ENCODE measurements at places on chromosomes 3 and 15.

DNA sequence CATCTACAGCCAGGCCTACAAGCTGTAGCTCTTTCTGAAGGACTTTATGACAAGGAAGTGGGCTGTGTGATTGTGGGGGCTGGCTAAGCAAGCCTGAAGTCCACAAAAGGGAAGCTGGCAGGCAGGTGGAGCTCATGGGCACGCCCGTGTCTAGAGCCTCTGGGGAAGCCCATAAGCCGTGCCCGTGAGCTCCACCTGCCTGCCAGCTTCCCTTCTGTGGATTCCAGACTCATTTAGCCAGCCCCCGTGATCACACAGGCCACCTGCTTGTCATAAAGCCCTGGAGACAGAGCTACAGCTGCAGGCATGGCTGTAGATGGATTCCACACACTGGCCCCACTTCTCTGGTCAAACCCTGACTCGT, 15.2 kb downstream of the EFCC1 start:
- peak; percentile 18 for DNase-seq

DNA sequence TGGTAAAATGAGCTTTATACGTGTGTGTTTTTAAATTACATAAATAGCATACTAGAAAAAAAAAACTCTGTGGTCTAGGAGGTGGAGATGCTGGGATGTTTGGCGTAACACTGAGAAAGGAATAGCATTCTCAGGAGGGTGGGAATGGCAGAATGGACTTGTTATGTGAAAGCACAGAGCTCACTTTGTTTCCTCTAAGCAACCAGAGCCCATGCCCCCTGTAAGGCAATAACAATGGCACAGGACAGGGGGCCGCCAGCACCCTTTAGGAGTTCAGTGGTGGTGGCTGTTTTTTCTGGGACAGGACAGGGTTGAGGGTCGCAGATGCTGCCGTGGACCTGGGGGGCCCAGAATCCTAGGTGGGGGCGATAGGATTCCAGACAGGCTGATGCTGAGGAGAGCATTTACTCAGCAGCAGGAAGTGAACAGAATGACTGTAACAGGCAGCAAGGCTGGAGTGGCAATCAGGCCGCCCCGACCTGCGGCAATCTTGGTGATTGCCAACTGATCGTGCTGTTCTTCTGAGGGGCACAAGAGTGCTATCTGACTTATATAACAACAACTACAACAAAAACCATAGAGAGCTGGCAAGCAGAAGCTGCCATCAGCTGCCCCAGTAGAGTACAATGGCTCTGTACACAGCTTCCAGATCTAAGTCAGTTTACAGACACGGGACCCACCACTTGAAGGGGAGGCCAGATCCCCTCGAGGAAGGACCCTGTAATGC, 160.4 kb downstream of the UACA start:
- DNase-seq = no peak

DNA sequence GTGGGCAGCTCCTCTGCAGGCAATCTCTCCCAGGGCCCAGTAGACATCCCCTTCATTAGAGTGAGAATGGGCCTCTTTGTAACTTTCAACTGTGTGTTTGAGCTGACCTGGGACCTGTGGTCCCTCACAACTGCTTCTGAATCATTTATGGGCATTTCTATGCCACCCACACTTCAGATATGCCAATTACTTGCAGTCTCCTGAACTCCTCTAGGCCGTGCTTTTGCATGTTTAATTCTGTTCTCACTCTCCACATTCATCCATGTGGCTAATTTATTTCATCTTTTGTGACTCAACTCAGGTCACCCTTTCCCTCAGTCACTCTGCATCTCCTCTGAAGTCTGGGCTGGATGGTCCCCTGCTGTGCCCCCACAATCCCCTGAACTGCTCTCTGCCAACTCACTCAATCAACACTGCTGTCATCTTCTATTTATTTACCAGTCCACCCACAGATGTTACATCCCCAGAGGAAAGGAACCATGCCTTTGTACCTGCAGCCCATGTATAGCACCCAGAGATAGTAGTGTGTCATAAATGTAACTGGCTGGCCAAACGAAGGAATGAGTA, 364.7 kb downstream of the EPHB1 start:
- no peak for DNase-seq

DNA sequence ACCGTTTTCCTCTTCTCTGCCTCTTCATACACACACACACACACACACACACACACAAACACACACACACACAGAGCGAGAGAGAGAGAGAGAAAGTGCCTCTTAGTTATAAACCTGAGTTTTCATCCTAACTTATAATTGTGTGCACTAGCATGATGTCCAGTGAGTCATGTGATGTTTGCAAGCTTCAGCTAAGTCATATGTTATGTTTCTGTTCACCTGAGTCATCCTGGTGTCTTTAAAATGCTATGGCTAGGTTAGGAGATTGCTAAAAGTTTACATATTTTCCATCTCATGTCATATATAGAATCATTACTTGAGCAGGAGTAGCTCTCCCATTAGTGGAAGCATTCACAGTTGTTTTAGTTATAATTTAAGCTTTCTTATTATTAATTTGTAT, 155.8 kb downstream of the EPHA6 start:
- DNase-seq = no peak

- peak; percentile 33 for DNase-seq
Observed at GRCh38 chr3:49017971-49018706, at the start of gene DALRD3. DALRD3 (minus strand) TSS chr3:49018580; CDS start chr3:49018564, 16 bp downstream.

- DNase-seq = no peak
Observed at GRCh38 chr3:71428841-71429596, 154.5 kb downstream of the FOXP1 start.

DNA sequence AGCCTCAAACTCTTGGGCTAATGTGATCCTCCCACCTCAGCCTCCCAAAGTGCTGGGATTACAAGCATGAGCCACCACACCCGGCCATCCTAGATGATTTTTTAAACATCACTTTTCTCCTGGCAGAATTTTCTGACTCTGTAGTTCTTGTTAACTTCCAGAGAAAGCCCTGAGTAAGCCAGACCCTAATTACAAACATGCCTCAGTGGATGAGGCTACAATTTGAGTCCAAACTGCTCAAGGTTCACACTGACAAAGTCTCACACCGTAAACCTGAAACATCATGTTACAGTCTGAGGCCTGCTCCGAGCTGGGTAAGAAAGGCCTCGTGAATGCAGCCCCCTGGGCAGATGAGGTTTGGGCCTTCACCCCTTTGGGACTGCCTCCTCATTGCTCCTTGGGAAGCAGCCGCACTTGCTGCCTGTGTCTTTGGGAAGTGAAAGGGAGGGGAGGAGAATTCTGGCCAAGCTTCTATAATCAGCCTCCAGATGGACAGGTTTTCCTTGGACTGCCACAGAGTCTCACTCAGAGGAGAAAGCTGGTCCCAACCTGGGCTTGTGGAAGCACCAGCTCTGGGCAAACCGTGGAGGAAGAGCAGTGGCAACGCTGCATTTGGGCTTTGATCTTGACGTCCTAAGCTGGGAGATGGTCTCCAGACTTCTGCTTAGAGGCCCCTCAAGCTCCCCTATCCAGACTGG, 46.0 kb downstream of the CA12 start:
- no peak for DNase-seq

- DNase-seq = no peak
Observed at GRCh38 chr3:136734382-136735070, 17.7 kb downstream of the STAG1 start.

DNA sequence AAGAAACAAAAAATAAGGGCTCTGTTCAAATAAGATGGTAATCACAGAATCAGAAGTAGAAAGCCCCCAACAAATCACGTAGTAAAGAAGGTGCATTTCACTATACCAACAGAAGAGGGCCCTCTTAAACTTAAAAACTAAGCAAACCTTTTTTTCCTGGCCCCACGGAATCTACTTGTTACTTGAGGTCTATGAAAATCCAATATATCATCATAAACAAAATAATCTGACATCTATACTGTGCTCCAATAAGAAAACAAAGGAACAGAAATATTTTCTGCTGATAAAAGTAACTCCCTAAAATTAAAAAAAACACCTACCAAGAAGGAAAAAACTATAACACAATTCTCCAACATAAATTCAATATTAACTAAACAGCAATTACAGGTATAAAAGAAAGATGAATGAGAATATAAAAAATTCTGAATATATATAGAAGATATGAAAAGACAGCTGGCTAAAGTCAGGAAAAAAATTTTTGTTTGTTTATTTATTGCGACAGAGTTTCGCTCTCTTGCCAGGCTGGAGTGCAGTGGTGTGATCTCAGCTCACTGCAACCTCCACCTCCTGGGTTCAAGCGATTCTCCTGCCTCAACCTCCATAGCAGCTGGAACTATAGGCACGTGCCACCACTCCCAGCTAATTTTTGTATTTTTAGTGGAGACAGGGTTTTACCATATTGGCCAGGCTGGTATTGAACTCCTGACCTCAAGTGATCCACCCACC, 81.8 kb downstream of the CLASP2 start:
- no peak for DNase-seq

DNA sequence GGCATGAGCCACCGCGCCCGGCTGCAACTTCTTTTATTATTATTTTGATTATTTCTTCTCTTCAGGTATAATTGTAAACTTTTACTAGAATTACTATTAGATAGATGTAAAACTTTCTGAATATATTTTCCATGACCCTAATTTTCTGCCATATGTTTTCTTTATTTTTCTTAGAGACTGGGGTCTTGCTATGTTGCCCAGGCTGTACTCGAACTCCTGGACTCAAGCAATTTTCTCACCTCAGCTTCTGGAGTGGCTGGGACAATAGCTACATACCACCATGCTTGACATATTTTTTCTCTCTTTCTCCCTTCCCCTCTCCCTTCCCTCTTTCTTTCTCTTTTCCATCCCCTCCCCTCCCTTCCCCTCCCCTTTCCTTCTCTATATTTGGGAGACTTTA, 29.6 kb upstream of the CHST2 start:
- DNase-seq = no peak

GRCh38 chr3:155581579-155581978, 163.3 kb downstream of the PLCH1 start:
- DNase-seq = no peak

DNA sequence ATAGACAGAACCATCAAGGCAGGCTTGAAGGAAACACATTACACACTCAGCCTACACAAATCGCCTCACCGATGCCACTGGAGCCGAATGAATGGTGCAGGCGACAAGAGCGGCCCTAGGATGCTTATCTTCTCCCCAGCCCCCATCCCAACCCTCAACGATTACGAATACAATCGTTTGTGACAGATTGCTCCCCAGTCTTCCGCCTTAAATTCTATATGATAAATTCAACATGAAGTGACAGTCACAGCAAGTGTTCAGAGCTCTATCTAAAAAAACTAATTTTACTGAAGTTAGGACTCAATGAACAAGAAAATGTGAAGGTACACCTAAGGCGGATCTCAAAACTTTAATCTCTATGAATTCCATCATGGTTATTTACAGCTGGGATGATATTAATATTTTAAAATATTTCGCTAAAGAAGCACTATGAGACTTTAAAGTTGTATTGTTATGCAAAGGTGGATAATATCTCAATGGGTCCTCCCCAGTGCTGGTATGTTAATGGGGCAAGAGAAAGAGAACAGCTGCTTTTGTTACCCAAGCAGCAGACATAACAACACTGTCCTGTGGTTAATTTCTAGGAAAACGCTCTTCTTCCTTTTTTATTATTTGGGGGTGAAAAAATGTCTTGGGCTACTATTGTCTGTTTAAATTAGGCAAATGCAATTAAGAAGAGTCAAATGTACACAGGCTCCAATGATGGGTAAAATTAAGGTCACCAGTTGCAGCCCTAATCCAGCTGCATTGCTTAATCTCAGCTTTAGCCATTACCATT, 147.6 kb upstream of the NR2F2 start:
- no peak for DNase-seq

- no peak for DNase-seq
Observed at GRCh38 chr15:71810256-71811035, at the start of gene NR2E3. NR2E3 (plus strand) TSS chr15:71810554; CDS start chr15:71810744, 190 bp downstream.

DNA sequence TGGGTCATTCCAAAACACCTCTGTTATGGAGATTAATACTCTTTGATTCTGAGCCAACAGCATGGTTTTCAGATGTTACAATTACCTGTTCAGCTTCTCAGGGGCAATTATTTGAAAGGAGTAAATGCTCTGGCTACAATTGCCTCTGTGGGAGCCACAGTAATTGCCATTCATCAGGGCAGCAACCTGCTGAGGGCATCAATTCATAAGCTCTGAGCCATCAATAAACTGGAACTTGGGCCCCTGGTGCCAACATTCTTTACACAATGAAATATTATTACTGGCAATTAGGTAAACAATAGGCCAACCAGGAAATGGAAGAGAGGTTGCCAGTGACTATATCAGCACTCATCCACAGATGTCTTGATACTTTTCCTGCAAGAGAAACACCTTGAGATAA, 660.8 kb downstream of the MECOM start:
- DNase-seq = no peak

DNA sequence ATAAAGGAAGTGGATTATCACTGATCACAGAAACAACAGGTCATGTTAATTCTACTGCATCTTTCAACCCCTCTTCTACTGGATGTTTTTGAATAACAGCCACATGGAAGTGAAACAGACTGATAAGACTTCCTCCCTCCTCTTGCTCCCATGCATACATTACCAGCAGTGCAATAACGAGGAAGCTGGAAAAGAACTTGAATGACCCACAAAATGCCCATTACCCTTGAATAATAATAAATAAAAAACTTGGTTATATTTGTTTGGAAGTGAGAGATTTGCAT, 51.6 kb downstream of the RARB start:
- DNase-seq = no peak

DNA sequence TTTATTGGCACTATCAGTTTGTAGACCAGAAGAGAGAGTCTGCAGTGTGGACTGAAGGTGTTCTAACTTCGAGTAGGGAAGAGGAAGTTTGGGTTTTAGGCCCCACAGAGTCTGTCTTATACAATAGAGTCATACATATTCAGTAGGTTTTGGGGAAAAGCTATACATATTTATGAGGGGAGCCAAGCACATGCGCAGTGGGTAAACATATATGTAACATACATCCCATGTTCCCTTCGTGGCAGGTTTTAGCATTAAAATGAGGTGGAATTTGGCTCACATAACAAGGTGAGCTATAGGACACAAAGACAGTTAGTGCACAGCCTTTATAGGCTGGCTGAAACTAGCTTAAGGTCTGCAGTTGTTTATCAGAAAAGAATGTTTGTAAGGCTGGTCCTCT, 4.9 kb downstream of the GALK2 start:
- DNase-seq = no peak

- no peak for DNase-seq
Observed at GRCh38 chr15:29115093-29115991, 154.3 kb downstream of the NSMCE3 start.

DNA sequence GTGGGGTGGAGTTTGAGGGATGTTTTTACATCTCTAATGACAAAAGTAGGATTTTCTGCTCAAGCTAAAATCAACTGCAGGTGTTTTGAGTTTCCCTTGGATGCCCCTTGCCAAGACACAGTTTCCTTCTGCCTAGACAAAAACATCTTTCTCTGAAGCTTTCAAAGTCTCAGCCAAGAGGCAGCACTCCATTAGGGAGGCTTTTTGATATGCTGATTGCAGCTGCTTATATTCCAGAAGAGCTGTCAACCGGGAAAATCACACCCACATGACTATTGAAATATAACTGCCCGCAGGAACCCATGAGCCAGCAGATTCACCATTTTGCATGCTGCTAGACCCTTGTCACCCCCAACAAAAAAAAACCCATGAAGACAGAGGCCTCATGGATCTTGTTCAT, 27.5 kb upstream of the ZNF148 start:
- DNase-seq = no peak

GRCh38 chr3:167740961-167741587, 5.6 kb downstream of the SERPINI1 start:
- DNase-seq = no peak

GRCh38 chr3:195595785-195596531, 12.2 kb upstream of the APOD start:
- DNase-seq = no peak
